Activated CD4-positive, CD25-positive, alpha-beta regulatory T cell treated with anti-CD3 and anti-CD28 coated beads, Interleukin-2, amount 50 U/mL, for 24 hours (primary cell): ENCODE measurements at places on chromosomes 4 and X.

DNA sequence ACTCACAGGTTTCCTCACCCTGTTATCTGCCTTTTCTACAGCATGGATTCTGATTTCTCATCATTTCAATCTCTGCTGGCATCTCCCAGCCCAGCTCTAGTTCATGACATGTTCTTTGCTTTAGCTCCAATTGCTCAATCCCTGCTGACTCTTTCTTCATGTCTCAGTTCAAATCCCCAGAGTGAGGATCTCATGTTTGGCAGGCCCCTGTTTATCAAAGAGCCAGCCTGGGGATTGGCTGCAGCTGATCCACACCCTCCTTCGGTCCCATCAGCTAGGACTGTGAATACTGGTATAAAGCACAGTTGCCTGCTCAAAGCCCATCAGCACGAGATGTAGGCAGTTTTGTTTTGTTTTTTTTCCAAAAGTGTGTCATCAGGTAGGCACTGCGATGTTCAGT lies 14.4 kb upstream of the CC2D2A start:
- no peak for ATAC-seq

DNA sequence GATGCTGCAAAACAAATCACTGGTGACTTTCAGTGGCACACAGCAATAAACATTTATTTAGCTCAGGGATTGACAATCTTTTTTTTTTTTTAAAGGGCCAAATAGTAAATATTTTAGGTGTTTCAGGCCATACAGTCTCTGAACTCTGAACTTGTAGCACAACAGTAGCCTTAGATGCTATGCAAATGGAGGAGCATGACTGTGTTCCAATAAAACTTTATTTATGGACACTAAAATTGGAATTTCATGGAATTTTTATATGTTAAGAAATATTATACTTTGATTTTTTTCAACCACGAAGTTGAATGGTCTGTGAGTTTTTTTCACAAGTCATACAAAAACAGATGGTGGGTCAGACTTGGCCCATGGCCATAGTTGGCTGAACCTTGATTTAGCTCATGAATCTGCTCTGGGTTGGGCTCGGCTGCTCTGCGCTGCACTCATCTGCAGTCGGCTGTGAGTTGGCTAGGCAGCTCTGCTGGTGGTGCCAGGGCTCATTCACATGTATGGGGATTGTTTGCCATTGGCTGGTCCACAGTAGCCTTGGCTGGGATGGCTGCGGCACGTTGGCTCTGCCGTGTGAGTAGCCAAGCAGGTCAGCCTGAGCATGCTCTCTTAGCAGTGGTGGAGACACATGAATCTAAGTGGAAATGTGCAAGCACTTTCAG lies 231.7 kb upstream of the PGRMC2 start:
- ATAC-seq = no peak

- ATAC-seq = no peak
Measured at GRCh38 chr4:158013858-158014257, 159.0 kb downstream of the GASK1B start.

GRCh38 chr4:87918314-87919058 lies 57.0 kb upstream of the SPP1 start:
- ATAC-seq = no peak

DNA sequence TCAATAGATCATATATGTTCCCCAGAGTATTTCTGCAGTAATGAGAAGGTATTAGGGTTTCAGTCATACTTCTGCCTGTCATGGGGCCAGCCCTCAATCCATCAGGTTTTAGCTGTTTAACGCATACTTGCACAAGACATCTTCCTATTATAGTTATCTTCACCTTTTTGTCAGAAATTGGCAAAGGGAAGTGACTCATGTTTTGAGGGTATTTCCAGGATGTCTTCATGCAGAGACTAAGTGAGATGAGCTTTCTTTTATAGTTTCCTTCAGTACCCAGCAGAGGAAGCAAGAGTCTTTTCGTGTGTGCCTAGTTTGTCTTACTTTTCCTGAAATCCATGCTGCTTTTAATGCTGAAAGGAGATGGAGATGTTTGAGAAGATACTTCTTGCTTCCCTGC lies 9.5 kb downstream of the CSTF2 start:
- peak; percentile 89 for ATAC-seq

DNA sequence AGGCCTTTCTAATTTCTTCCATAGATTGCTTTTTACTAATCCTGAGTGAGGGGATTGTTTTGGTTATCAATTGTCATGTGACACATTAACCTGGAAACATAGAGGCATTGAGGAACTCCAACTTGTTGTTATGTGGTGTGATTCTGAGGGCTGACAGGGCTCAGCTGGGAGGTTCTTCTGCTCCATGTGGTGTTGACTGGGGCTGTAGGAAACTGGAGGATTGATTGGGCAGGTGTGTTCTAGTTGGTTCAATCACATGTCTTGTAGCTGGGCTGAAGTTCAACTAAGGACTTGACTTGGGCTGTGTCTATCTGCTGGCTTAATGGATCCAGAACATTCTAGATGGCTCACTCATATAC lies 10.8 kb upstream of the CRLF2 start:
- ATAC-seq = no peak
